ENCODE measurements at places on chromosomes 12 and 14.

DNA sequence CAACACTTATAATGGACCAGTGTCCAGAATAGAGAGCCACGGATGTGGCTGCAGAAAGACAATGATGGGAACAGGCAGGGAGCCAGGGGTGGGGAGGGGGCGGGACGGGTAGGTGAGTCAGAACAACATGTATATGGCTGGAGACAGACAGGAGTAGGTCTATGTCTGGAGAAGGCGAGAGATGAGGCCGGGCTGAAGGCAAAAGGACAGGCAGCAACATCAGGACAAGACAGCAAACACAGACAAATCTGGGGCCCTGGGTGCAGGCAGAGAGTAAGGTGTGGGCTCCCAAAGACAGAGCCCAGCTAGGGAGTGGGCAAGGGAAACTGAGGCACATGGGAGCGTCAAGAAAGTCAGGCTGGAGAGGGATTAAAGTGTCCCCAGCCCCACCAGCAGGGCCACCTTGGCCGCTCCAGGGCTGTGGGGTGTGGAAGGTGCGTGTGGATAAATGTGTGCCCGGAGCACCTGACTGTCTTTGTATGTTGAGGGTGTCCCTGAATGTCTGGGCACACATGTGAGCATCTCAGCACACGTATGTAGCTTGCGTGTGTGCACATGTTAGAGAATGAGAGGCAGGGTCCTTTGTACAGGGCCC lies 44.1 kb downstream of the FAM222A start:
- DNase-seq = no peak

DNA sequence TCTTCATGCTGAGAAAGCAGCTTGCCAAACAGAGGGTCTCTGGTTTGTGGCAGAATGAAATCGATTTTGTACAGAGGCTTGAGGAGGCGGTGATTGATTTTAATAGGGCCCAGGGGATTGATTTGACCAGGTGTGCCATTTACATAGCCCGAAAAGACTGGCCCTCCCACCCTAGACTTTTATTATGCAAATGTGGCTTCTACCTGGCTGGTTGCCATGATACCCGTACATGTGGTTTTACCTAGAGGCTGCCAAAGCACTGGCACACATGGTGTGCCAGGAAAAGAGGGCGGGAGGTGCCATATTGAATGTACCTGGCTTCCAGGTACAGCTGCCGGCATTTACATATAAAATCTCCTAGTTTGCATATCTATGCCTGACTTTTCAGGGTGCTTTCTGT lies 18.0 kb upstream of the GUCY2C start:
- DNase-seq = no peak

DNA sequence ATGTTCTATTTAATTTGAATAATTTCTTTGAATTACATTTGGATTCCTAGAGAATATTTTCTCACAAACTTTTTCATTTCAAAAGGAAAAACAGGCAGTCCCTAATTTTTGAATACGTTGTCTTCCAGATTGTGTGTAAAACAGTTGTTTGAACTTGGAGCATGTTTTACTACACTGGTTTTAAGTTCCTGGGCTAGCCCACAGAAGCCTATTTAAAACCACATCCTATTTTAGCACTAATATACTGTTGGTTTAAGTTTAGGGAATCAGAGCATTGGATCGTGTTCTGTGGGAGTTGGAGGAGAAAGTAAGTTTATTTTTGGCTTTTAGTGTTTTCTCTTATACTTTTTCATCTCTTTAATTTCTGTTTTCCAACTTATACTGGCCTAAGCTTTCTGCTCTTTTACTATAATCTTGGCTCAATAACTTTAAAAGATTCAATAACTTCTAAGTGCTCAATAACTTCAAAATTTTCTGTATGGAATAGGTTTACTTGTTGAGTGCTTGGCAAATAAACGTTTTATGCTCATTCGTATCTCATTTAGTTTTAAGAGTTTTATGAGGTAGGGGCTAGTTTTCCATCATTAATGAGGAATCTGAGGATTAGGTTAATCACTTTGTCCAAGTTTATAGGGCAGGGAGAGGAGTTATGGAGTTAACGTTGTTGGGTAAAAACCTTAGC lies 14.9 kb downstream of the LEMD3 start:
- DNase-seq = no peak

GRCh38 chr12:41362510-41362909 lies 174.4 kb downstream of the PDZRN4 start:
- no peak for DNase-seq

- no peak for DNase-seq
These were observed 44.3 kb downstream of the GPR65 start for GRCh38 chr14:88049266-88049665.

- DNase-seq = peak; percentile 5
These were observed 47.9 kb downstream of the GALC start for GRCh38 chr14:87944987-87945604.

DNA sequence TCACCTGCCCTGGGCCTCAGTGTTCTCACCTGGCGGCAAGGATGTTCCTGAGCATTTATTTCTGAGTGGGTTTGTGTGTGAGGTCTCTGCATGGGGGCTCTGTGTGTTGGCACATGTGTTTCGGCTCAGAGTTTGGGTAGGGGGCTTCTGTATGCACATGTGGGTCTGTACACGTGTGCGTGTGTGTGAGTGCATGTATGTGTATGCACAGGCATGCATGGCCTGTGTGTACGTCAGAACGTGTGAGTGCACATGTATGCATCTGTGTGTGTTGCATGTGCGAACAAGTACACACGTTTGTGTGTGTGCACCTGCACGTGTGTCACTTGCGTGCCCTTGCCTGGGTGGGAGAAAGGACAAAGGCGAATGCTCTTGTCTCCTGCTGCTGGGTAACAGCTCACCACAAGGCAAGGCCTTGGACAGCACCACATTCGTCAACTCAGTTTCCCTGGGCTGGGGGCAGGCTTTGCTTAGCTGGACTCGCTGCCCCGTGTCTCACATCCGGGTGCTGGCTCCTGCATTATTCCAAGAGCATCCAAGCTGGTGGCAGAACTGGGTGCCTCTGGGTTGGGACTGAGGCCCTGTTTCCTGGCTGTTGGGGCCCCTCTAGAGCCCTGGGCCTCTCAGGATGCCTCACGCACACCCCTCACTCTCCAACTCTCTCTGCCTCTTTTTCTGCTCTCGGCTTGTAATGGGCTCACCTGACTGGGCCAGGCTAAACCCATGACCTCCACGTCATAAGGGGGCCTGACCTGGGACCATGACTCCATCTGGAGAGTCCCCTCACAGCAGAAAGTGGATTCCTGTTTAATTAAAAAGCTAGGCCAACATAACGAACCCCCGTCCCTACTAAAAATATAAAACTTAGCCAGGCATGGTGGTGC lies 153.6 kb upstream of the C14orf180 start:
- no peak for DNase-seq

GRCh38 chr12:132486168-132486567 lies 3.8 kb upstream of the FBRSL1 start:
- DNase-seq = no peak

DNA sequence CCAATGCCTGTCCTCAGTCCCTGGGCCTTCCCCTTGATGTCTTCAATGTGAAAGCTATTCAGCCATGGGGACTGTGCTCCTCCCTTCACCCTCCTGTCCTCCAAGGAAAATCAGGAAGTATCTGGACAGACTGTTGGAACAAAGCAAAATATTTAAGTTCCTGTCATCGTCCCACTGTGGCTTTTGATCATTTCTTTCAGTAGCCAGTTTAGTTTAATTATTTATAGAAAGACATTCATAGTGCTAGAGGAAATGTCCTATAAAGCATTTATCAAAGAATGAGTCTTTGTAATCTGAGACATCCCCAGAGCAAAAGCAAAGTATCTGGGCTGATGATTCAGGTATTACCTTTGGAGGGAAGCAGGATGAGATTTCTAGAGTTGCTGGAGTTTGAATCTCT lies 254.1 kb downstream of the NRXN3 start:
- DNase-seq = no peak

GRCh38 chr12:111434680-111435338 lies 29.1 kb downstream of the SH2B3 start:
- no peak for DNase-seq
